Thoracic aorta (tissue), 2 donors: ENCODE measurements at places on chromosomes 12 and 14. TPM values are rescaled to one million over a fixed set of nuclear protein-coding genes. Genes with fewer than 3 reads are reported as not detected.
A peak's percentile ranks its signal among the peaks of the same experiment; 100 is the strongest.

KRT75 gene
- not detected for total RNA-seq

SERPINA5 gene
- 4.4 TPM for total RNA-seq

DHH gene
- 1.2 TPM for total RNA-seq

C12orf54 gene
- total RNA-seq = not detected

NEUROD4 gene
- total RNA-seq = not detected

L2HGDH gene
- total RNA-seq = 3.7 TPM

CABP1 gene
- not detected for total RNA-seq

LRFN5 gene
- 0.41 TPM for total RNA-seq

GZMH gene
- total RNA-seq = 14.7 TPM

EPS8 gene
- 188 TPM for total RNA-seq

SLC6A15 gene
- total RNA-seq = 1.1 TPM

GARIN6 gene
- not detected for total RNA-seq

CYP27B1 gene
- 0.81 TPM for total RNA-seq

- no peak for DNase-seq
Observed at GRCh38 chr14:92494512-92494911, 19.1 kb upstream of the RIN3 start.

- DNase-seq = no peak
Observed at GRCh38 chr14:100384277-100384676, 61.1 kb downstream of the SLC25A47 start.

- no peak for DNase-seq
Observed at GRCh38 chr12:27246141-27246540, 2.1 kb downstream of the STK38L start.

DNA sequence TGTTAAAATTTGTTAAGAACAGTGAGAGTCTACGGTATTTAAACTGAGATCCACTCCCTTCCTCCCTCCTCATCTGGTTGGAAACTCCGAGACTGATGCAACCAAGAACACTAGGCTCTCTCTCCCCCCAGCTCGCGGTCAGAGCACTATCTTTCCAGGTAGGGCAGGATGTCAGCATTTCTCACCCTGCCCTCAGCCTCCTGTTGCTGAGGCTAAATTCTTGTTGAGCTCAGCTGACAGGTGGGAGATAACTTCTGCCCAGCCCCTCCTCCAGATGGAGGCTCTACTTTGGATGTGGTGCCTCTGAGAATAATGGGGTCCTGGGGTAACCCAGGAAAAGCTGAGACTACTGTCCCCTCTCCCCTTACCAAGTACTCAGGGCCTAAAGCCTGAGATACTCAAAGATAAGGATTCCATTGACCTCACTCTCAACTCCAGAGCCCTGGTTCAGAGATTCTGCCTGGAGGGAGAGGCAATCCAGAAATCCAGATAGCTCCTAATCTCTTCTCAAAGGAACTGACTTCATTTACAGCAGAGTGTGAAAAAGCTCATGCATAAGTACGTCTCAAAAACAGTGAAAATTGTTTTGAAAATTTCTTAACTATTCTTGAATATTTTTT, 110.1 kb downstream of the EML5 start:
- DNase-seq = no peak

GRCh38 chr14:43894534-43894933, 612.5 kb downstream of the FSCB start:
- DNase-seq = no peak

GRCh38 chr14:92986254-92987147, 63.6 kb downstream of the CHGA start:
- peak; percentile 59 for DNase-seq

DNA sequence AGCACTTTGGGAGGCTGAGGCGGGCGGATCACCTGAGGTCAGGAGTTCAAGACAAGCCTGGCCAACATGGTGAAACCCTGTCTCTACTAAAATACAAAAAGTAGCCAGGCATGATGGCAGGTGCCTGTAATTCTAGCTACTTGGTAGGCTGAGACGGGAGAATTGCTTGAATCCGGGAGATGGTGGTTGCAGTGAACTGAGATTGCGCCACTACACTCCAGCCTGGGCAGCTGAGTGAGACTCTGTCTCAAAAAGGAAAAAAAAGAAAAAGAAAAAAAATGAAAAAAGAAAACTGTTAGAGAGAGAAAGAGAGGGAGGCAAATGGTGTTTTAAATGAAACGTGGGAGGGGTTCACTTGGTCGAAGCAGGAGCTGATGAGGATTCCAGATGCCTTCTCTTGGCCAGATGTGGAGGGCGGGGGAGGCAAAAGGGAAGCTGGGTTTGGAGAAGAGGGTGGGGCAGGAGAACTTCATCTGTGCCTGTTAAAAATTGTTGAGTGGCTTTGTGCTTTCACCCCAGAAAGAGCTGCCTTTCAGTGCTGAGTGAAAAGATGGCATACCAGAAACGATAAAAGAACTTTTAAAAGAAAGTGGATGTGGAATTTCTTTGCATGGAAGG, 1.1 kb downstream of the EMP1 start:
- DNase-seq = no peak

GRCh38 chr12:76713986-76714385, 49.9 kb upstream of the ZDHHC17 start:
- DNase-seq = no peak

- no peak for DNase-seq
Observed at GRCh38 chr12:66667906-66668305, 11.0 kb downstream of the GRIP1 start.

DNA sequence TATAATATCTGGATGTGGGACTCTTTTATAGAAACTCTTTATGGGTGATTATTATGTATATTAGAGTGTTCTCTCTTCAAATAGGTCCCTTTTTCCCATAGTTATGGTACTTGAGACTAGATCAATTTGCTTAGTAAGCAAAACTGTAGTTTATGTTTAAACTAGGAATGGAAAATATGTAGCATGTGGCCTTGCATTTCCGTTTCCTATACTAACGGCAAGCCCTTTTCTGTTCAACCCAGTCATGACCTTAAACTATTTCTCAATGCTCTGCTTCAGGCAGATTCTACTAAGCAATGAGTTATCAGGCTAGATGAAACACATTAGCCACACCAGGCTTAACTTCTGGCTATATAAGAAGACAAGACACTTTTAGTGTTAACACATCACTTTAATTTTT, 84.6 kb downstream of the OTOGL start:
- DNase-seq = no peak

GRCh38 chr14:56995010-56995409, 184.7 kb upstream of the OTX2 start:
- no peak for DNase-seq

GRCh38 chr12:67484791-67485480, 163.6 kb upstream of the DYRK2 start:
- no peak for DNase-seq
